ENCODE measurements at places on chromosomes 11 and 22. TPM values are rescaled to one million over a fixed set of nuclear protein-coding genes. Genes with fewer than 3 reads are reported as not detected.

Gene ACTN3
- total RNA-seq, result not detected

GRCh38 chr11:35292279-35292678, 127.1 kb downstream of the SLC1A2 start:
- DNase-seq, result no peak

- DNase-seq, result no peak
Observed at GRCh38 chr22:36536717-36537116, 7.8 kb upstream of the EIF3D start.

Gene MRGPRX4
- total RNA-seq, result not detected

GRCh38 chr11:117187799-117188481, 9.4 kb downstream of the SIDT2 start:
- DNase-seq, result no peak

Gene MAP6
- not detected for total RNA-seq

DNA sequence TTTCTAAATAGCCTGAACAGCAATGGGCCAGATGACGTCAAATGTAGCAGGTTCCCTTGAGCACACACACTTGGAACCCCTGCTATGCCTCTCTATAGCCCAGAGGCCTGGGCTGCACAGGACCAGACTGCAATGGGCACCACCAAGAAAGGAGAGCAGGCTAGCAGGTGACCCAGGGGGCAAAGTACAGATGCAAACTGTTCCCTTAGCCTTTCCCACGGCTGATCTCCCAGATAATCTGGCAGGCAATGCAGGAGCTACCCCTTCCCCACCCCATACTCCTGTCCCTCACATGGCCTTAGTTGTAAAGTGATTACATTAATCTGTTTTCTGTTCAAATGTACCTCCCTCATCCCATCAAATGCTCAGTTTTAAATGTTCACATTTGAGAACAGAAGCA, 41.3 kb downstream of the SMCO4 start:
- no peak for DNase-seq

GRCh38 chr11:13962562-13963168, at the start of gene SPON1:
TSS of gene SPON1 (plus strand) at chr11:13962723. CDS start at chr11:13962905, 182 bp downstream.
- no peak for DNase-seq

- no peak for DNase-seq
Observed at GRCh38 chr22:31346733-31347250, 646 bp upstream of the PATZ1 start.

Gene TEX54
- not detected for total RNA-seq

DNA sequence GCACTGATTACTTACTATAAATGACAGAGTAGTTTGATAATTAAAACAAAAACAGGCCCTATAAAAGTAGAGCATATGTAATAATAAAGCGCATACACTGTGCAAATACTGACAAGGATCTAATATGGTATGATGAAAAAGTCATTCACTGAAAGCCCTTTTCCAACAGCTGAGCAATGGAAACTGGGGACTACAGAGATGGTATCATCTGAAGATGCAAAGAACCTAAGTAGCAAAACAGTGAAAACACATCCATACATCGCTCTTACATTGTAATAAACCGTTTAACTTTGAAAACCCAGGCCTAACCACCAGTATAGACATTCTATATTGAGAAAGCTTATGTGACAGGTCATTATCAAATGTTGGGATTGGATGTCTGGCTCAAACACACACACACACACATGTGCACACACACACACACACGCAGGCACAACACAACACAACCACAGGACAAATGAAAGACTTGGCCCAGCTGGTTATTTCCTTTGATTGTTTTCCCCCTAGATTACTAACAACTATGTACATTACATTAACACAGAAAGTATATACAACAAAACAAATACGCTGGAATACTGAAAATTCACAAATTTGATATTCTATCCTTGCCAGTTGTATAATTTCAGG, 119.5 kb downstream of the APOL5 start:
- no peak for DNase-seq

- DNase-seq, result no peak
Observed at GRCh38 chr11:82898241-82898640, 2.0 kb downstream of the PRCP start.

Gene IGLL1
- total RNA-seq, result not detected

DNA sequence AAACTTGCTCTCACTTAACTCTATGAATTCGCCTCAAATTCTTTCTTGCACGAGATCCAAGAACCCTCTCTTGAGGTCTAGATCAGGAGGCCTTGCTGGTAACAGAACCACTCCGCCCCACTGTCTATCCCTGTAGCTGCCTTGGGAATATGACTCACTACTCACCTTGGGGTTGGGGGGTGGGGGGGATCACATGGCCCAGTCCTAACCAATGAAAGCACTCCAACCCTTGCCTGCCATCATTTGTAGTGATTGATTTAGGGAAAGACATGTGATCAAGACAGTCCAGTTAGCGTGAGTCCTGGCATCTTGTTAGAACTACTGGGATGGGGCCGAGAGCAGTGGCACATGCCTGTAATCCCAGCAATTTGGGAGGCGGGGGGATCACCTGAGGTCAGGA, 4.8 kb upstream of the MRTFA start:
- DNase-seq, result no peak

Gene SAAL1
- 56.5 TPM for total RNA-seq

Measured in H4 (cell line).